ENCODE measurements at places on chromosomes 1 and 21.

GRCh38 chr1:4636644-4637380 lies 17.6 kb upstream of the AJAP1 start:
- no peak for DNase-seq

- DNase-seq, result no peak
Measured at GRCh38 chr1:179598631-179599030, 7.0 kb downstream of the TDRD5 start.

DNA sequence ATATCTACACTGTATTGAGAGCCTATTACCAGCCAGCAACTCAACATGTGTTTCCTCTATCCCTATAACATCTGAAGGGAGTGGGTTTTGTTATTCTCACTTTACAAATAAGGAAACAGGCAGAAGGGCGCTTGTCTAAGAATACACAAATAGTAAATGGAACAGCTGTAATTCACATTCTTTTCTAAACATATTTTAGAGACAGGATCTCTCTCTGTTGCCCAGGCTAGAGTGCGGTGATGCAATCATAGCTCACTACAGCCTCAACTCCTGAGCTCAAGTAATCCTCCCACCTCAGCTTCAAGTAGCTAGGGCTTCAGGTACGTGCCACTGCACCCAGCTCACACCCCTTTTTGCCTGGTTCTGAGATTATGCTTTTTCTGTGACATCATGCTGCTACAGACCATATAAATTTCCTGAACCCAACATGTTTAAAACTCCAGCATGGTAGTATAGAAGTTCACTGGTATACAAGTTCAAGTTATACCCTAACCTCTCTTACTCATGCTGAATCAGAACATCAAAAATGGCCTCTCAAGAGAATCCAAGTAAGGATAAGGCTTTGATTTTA lies 8.6 kb upstream of the TACSTD2 start:
- no peak for DNase-seq

- no peak for DNase-seq
Measured at GRCh38 chr1:43541721-43542401, 11.2 kb downstream of the PTPRF start.

- DNase-seq, result no peak
Measured at GRCh38 chr1:228176461-228177182, 11.0 kb downstream of the IBA57 start.

GRCh38 chr1:240399381-240399780 lies 212.6 kb downstream of the GREM2 start:
- no peak for DNase-seq

DNA sequence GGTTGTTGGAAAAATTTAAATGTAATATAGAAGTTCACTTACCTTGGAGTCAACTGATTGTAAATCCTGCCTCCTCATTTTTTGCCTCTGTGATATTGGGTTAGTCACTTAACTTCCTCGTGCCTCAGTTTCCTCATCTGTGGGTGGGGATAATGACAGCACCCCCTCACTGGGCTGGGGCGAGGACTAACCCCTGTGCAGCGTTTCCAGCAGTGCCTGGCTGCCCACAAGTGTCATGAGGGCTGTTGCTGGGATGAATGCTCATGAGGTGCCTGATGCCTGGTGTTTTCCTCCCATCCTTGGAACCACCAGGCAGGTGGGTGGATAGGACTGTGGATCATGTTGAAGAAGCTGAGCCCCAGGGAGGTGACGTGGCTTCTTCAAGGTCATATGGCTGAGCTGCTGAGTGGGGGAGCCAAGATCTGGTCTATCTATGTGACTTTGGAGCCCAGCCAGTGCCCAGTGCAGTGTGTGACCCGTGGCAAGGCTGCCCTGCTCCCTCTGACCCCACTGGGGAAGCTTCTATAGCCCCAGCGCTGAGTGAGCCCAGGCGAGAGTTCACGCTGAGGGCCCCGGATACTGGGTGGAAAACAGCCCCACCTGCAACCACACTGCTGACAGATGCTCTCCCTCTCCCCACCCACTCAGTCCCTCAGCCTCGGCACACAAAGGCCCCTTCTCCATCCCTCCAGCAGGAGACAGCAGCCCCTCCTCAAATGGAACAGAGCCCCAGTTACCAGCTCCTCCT lies 446.0 kb downstream of the PTPRU start:
- no peak for DNase-seq

GRCh38 chr1:93605026-93605568 lies 76.5 kb downstream of the BCAR3 start:
- no peak for DNase-seq

DNA sequence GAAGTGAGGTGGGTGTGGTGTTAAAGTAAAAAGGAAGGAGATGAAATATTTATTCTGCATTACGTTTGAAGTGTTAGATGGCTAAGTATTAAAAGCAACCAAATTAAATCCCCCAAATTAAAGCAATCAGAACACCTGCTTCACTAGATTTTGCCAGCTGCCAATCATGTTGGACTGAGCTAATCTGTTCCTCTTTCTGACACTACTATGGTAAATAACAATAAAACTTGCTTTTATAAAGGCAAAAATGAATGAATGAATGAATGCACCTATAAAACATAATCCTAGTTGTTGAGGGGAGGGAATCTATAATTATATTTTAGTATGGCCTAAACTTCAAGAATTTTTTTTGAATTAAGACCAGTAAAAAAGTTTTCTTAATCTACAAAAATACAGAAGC lies 51.0 kb downstream of the RAB3GAP2 start:
- no peak for DNase-seq

GRCh38 chr1:209756615-209757445 lies 977 bp downstream of the TRAF3IP3 start:
- peak; percentile 58 for DNase-seq

DNA sequence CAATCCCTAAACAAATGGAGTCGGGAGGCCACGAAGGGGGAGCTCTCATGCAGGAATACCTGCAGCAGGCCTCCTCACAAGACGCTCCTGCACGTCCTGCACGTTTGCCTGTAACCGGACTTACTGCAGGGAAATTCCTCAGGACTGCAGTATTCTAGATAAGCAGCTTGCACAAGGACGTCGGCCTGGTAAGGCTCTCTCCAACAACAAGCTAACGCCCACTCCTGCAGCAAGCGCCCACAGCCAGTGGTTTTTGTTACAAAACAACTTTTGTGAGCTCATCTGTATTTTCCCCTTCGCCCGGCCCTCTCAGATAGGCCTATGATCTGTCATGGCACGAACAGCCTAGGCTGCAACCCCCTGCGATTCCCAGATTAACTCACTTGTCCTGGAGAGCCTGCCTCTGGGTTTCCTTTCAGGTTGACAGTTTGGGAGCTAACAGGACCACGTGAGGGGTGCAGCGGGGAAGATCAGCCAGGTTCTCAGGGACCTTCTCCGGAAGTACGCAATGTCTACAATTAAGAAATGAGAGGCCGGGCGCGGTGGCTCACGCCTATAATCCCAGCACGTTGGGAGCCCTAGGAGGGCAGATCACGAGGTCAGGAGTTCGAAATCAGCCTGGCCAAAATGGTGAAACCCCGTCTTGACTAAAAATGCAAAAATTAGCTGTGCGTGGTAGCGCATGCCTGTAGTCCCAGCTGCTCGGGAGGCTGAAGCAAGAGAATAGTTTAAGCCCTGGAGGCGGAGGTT lies 921 bp upstream of the MIB2 start:
- peak; percentile 72 for DNase-seq

DNA sequence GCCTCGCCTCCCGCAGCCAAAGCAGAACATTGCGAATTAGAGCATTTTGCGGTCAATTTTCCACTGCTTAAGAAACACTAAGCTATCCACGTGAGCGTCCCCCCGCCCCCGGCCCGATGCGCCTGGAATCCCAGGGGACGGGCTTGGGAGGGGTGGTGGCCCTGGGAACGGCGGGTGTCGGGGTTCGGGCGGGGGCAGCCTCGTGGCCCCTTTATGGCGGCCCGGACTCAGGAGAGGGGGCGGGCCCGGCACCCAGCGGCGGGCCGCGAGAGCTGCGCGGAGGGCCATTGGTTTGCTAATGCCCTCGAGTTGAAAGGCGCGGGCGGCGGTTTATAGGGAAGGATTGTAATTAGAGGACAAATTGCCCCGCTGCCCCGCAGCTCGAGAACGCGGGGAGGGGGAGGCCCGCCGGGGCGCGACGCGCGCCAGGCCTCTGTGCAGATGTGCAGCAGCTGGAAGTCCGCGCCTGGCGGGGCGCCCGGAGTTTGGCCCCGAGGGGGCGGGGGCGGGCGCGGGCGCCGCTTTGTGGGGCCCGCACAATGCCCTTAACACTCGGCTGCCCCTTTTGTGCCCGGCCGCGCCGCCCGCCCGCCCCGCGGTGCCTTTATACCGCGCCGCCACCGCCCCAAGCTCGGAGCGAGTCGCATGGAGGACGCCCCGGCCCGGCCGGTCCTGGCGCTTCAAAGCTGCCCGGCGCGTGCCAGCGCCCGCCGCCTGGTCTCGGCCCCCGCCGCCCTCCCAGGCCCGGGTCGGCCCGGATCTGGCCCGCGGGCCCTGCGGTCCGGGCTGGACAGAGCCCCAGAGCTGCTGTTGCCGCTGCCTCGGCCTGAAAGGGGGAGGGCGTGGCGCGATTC lies 1.9 kb upstream of the HES3 start:
- DNase-seq, result no peak

- no peak for DNase-seq
Measured at GRCh38 chr21:41506611-41507520, 1.1 kb downstream of the TMPRSS2 start.

GRCh38 chr1:195697130-195697529 lies 911.1 kb downstream of the KCNT2 start:
- no peak for DNase-seq

- no peak for DNase-seq
Measured at GRCh38 chr1:189619682-189620332, 857.9 kb downstream of the BRINP3 start.

DNA sequence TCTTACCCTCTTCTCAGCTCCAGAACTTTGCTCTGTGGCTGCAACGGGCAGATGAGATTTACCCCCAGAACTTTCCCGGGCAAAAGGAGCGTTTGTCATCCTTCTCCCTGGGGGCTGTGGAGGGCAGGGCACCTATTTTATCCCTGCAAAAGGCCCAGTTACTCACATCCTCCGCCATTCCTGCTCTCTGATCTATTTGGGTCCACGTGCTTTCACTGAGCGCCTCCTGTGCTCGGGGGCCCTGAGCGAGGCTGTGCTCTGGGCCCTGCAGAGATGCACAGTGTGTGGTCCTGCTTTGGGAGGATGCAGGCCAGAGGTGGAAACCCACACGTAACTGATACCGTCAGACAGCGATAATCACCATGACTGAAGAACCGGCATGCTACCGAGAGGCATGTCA lies 2.4 kb upstream of the CSMD2 start:
- no peak for DNase-seq

DNA sequence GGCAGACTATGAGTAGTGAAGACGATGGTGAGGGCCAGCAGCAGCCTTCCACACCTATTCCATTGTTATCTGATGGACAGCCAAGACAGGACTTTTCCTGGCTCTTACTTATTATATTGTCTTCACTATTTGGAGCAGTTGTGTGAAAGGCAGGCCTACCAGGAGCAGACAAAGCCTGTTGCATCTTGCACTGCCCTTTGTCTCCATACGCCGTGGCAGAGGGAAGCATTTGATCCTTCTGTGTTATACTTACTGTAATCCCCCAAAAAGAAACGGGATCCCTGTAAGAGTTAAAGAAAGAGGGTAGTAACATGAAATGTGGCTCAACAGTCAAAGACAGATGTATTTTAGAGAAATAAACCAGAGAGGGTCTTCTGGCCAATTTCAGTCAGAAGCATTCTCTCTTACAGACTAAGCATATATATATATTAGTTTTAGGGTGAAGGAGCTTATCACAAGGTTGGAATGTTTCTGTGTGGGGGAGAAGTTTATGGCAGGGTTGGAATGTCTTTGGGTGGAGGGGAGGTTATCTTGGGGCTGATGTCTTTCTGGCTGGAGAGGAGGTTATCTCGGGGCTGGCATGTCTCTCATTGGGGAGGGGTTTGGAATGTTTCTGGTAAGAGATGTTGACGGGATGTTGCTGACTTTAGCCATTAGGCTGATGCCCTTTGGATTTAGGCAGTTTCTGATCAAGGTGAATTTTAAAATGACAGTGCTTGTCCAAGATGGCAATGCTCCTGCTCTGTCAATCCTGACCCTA lies 23.4 kb upstream of the HSD3B1 start:
- no peak for DNase-seq

GRCh38 chr1:150225546-150225945 lies 10.4 kb downstream of the ANP32E start:
- DNase-seq, result no peak

GRCh38 chr21:43921979-43922945 lies 57.2 kb downstream of the AGPAT3 start:
- DNase-seq, result peak; percentile 53

DNA sequence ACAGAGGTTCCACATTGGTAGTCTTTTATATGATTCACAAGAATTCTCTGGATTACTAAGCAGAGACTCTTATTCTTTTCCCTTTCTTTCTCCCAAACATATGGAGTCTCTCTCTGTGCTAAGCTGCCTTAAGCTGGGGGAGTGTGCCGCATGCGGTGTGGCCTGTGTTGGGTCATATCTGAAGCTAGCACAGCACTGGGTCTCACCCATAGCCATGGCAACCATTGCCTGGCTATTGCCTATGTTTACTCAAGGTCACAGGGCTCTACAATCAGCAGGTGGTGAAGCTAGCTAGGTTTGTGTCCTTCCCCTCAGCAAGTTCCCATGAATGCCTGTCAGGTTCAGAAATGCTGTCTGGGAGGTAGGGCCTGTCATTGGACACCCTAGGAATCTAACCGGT lies 73.6 kb upstream of the ZRANB2 start:
- no peak for DNase-seq

GRCh38 chr1:166307261-166308188 lies 140.7 kb upstream of the FAM78B start:
- no peak for DNase-seq

DNA sequence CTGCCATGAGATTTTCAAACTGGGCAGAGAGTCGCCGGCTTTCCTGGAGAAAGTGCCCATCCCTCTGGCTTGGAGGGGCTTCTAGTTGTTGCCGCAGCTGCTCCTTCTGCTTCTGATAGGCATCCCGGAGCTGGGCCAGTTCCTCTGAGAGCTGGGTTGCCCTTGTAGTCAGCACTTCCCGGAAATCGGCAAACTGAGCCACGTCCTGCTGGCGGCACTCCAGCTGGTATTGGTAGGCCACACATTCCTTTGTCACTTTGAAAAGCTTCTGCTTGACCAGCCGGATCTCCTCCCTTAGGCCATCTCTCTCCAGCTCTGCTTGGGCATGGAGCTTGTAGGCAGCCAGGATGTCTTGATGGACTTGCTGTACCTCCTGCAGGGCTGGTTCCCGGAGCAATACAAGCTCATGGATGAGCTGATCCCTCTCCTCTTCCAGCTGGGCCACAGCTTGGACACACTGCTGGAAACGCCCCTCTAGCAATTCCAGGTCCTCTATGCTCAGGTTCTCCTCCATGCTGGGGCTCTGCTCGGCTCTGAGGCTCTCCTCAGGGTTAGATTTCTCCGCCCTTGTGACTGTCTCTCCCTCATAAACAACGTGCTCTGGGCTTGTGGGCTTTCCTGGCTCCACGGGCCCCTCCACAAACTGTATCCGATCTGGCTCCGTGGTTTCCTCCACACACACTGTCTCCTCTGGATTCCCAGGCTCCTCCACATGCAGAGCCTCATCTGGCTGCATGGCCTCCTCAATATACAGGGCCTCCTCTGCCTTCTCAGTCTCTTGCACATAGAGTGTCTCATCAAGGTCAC lies 7.3 kb downstream of the SYNC start:
- no peak for DNase-seq
